ENCODE measurements at places on chromosomes 12 and 14.
A peak's percentile ranks its signal among the peaks of the same experiment; 100 is the strongest.

DNA sequence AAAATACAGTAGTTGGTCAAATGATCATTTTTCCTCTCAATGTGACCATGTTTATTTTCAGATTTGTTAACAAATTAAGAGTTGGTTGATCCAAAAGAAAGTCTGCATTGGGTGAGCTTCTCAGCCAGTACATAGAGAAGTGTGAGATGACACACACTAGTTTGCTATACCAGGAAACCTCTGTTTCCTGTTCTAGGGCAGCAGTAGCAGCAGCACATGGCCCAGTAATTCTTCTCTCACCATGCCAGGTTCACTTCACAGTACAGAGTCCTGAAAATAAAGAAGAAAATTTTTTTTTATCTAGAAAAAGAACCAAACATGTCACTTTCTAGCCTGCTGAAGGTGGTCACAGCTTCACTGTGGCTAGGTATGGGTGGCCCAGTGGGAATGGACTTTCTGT, 250.2 kb upstream of the OR4E1 start:
- peak; percentile 63 for DNase-seq

GRCh38 chr14:80215756-80216581, 4.7 kb upstream of the DIO2 start:
- no peak for DNase-seq

GRCh38 chr12:109738878-109739665, 25.4 kb downstream of the FAM222A start:
- no peak for DNase-seq

DNA sequence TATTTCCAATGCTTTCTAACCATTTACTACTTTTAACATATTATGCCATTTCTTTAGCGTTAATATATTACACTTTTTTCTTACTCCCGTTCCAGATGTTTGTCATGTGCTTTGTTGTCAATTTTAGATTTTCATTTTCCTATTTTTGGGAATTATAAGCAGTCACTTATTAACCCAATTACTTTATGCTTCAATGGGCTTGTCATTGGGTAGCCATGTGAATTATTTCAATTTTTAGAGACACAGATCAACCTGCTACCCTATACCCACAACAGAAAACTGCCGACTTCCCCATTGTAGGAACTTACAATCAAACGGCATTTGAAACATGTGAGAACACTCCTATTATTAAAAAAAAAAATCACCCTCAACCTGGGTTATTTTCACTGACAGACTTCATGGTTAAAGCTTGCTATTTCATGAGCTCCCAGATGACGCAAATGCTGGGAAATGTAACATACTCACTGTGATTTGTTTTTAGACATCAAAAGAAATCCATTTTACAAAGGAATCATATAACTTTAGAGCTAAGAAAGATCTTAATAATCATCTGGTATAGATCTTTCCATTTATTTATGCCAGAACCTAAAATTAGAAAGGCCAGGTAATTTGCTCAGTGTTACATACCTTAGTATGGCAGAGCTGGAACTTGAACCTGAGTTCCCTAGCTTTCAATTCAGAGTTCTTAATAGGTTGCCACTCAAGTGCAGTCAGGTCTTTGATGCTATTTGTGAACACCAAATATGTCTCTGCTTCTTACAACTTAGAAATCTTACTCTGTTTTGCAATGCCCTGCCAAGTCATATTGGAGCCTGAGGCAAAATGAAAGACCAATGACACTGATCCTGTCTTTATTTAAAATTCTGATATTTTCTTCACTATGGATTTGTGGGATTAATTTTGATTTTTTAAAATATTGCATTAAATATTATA, 340.4 kb downstream of the RAD51B start:
- no peak for DNase-seq

GRCh38 chr14:89807892-89808291, 146.6 kb downstream of the EFCAB11 start:
- no peak for DNase-seq

DNA sequence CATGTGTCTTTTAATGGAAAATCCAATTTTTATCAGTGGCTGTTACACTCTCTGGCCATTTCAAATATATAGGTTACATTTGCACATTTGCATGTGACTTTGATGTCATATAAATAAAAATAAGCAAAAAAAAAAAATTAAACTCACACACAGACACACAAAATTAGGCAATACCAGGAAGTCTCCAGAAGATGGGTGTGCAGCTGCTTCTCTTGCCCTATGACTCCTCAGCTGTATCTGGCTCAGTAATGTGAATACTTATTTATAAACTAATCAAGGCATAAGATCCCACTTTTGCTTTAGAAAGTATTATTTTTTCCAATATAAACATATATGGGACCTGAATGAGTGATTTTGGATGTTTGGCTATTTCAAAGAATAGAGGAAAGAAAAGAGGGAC, 461.1 kb downstream of the LRIG3 start:
- DNase-seq: no peak

DNA sequence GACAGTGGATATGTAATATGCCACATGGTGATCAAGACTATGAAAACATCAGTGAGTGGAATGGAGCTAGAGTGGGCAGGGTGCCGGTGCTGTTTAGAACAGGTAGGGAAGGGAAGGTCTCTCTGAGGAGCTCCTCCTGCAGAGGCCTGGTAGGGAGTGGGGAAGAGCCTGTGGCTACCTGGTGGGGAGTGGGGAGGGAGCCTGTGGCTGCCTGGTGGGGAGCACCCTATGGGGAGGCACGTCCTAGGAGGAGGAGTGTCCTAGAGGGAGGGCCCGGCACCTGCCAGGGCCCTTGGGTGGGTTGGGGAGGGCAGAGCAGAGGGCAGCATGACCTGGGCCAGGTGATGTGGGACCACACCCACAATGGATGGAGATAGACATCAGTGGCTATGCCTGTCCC, 122.6 kb downstream of the ADGRD1 start:
- no peak for DNase-seq

GRCh38 chr12:132600048-132601032, 10.0 kb downstream of the LRCOL1 start:
- DNase-seq: peak; percentile 34

- DNase-seq: no peak
Observed at GRCh38 chr14:105043641-105044040, 21.6 kb downstream of the GPR132 start.

DNA sequence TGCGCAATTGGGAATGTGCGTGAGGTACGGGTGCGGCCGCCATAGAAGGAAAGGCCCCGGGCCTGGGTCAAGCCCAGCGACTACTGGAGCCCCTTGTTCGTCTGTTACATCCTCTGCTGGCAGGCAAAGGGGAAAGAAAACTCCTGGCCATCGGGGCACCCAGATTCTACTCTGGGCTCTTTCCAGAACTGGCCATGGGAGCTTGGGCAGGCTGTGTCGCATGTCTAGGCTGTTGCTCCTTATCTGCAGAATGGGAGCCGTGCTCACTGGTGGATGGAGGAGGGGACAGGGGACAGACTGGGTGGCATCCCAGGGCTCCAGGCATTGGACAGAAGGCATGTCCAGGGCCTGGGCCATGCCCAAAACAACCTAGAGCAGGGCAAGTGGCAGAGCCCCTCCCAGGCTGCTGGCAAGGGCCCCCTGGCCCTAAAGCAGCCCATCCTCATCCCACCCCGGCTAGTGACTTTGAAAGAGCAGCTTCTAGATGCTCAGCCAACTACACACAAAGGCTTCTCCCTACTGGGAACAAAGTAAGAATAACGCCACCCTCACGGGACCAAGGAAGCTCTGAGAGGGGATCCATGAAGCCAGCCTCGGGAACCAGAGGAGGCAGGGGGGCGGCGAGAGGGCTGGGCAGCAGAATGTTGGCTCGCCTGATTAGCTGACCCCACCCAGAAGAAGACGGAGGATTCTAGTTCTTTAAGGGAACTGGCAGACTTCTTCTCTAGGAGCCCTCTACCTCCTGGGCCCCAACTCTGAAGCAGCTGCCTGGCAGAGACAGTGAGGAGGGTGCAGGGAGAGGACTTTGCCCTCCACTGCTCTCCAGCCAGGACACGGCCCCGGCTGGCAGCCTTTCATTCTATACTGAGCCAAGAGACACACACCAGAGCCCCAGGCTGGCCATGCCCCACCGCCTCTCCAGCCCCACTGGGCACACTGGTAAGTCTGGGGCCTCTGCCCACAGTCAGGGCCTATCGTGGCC, 96.8 kb downstream of the SINHCAF start:
- DNase-seq: no peak

DNA sequence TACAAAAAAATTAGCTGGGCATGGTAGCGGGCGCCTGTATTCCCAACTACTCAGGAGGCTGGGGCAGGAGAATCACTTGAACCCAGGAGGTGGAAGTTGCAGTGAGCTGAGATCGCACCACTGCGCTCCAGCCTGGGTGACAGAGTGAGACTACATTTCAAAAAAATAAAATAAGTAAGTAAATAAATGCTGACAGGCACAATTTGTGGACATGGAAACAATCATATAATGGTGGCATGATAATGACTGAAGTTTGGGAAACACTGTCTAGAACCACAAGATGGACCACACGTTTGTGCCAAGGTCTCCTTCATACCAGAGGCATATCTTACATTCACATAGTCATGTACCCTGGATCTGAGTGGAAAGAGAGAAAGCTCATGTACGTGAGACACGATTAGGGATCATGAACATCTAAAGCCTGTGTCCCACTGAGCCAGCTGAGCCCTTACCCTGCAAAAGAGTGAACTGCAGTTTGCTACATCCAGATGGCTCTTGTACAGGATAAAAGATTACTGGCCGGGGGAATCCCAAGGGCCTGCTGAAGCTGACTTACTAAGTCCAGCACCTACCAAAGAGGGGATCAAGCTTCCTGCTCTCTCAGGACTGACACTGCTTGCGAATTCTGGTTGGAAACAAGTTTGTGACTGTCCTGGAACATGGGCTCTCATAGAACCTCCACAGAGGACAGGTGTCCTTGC, 62.9 kb downstream of the TRAFD1 start:
- no peak for DNase-seq

DNA sequence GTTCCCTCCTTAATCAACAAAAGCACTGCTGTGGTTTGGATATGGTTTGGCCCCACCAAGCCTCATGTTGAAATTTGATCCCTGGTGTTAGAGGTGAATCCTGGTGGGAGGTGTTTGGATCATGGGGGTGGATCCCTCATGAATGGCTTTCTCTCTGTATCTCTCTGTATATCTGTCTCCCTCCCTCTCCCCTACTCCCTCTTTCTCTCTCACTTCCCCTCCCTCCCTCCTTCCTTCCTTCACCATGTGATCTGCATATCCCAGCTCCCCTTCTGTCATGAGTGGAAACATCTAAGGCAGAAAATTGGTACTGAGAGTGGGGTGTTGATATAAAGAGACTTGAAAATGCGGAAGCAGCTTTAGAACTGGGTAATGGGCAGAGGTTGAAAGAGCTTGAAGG, 5.2 kb downstream of the GSKIP start:
- no peak for DNase-seq

- DNase-seq: no peak
Observed at GRCh38 chr12:56872366-56872765, 61.8 kb downstream of the SDR9C7 start.

All from CD4-positive, alpha-beta T cell treated with Interleukin-4 for 1 hour (primary cell).